Right ventricle myocardium superior (tissue), 1 donor: ENCODE measurements at places on chromosomes 2 and 18.

- DNase-seq = no peak
Observed at GRCh38 chr18:23640052-23640451, 22.7 kb downstream of the ANKRD29 start.

- no peak for DNase-seq
Observed at GRCh38 chr2:58283931-58284330, 42.8 kb upstream of the FANCL start.

DNA sequence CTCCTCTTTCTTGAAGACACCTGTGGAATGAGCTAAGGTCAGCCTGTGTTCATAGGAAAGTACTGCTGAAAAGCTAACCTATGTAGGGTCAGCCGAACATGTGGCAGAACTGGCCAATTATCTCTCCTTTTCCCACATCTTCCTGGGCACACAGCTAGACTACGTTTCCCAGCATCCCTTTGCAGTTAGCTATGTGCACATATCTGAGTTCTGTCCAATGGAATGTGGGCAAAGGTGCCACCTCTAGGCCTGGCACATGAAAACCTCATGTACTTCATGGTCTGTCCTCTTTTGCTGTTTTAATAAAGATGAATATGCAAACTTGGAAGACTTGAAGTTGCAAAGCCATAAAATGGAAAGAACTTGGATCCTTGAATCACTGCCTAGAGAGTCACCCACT is 352.6 kb downstream of the TNS1 start:
- DNase-seq = no peak

DNA sequence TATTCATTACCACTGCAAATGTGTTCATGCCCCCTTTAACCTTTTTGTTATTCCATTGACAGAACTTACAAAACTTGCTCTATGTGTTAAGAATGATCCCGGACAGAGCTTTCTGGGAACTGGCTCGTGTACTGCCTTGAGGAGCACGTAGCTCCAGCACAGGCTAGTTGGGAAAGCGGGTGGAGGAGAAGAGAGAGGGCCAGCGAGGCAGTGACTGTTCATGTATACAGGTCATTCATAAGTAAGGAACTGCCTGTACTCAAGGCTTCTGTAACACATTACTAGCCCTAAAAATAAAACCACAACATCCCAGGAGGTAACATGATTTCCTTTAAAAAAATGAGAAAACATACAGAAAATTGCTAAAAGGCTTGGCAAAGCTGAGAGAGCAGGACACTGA is 109.0 kb downstream of the STK39 start:
- DNase-seq = peak; percentile 44

DNA sequence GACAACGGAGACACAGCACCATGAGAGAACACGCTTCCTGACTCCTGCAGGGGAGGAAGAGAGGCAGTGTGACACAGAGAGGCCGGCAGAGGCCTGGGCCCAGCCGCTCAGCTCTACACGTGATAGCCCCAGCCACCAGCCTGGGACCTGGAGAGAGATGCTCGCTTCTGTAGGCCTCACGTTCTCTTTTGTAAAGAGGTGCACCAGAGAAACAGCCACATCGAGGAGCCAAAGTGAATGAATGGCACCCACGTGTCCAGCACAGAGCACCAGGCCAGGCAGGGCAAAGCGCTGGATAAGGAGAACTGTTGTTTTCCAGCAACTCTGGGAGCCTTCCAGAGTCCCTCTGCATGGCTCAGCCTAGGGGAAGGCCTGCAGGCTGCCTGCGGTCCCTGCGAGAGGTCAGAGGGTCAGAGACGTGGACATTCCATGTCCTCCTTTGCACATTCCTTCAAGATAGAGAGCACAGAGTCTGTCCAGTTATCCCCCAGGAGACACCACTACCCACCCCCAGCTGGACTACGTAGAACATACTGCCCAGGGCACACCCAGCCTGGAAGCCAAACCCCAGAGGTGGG is 14.2 kb downstream of the LIMS2 start:
- DNase-seq = no peak

GRCh38 chr2:6024784-6025183 is 332.6 kb downstream of the SOX11 start:
- no peak for DNase-seq

DNA sequence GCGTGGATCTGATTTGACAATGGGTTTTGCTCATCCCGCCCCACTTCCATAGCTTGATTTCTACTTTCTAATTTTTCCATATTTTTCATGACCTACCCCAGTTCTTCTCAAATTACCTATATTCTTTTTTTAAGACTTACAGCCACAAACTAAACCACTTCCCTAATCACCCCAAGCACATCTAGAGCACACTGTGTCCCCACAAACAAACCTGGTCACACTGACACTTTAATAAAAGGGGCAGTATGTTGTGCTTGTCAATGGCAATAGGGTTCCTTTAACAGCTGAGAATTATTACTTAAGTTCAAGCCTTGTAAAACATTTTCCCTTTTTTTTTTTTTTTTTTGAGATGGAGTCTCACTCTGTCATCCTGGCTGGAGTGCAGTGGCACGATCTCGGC is 47.1 kb downstream of the MREG start:
- no peak for DNase-seq

DNA sequence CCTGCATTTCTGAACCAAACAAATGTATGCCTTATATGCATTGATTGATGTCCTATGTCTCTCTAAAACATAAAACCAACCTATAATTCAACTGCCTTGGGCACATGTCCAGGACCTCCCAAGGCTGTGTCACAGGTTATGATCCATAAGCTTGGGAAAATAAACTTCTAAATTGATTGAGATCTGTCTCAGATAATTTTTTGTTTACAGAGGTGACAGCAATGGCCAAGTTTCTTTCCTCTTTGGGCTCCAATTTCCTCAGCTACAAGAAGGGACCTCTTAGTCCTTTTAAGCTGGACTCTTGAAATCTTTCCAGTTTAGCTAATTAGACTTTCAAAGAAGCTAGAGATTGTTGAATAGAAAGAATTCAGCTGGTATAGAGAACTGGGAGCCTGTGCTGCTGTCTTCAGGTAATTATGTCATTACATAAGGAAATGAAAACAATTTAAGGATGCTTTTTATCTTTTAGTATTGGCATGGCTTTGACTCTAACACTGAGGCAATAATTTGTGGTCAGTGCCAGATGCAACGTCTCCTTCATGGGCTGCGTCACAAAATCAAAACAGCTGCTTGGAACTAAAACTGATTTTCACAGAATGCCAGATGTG is 412.1 kb upstream of the TRIB2 start:
- DNase-seq = no peak

DNA sequence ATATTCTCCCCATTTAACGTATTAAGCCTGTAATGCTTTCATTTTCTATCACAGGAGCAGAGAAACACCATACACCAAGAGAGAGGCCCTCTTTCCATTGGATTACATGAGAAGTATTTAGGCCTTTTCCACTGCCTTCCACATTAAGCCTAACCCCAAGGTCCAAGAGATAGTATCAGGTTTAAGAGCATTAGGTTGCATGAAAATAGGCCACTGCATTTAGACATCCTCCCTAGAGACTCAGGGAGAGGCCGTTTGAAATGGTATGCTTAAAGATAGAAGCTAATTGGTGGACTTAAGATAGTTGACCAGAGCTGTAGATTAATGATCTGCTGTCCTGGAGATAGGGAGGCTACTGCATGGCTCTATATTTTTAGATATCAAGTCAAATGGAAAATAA is 128.5 kb upstream of the PTPRM start:
- no peak for DNase-seq

GRCh38 chr2:34822616-34823015 is 1223.5 kb upstream of the FAM98A start:
- no peak for DNase-seq
